ENCODE measurements at places on chromosomes 12 and 14.
A peak's percentile ranks its signal among the peaks of the same experiment; 100 is the strongest.

GRCh38 chr12:92458996-92459395, 243.8 kb upstream of the PLEKHG7 start:
- no peak overlapping the region for H3K27ac ChIP-seq
- H3K36me3 ChIP-seq: no peaks in the 10 kb centered on the region
- H3K4me3 ChIP-seq: no peak overlapping the region

- H3K27ac ChIP-seq: no peak overlapping the region
- no peaks in the 10 kb centered on the region for H3K4me1 ChIP-seq
- no peaks in the 10 kb centered on the region for H3K36me3 ChIP-seq
- H3K4me3 ChIP-seq: no peak overlapping the region
- no peak for DNase-seq
Measured at GRCh38 chr14:74941676-74942097, 13.7 kb downstream of the PGF start.

DNA sequence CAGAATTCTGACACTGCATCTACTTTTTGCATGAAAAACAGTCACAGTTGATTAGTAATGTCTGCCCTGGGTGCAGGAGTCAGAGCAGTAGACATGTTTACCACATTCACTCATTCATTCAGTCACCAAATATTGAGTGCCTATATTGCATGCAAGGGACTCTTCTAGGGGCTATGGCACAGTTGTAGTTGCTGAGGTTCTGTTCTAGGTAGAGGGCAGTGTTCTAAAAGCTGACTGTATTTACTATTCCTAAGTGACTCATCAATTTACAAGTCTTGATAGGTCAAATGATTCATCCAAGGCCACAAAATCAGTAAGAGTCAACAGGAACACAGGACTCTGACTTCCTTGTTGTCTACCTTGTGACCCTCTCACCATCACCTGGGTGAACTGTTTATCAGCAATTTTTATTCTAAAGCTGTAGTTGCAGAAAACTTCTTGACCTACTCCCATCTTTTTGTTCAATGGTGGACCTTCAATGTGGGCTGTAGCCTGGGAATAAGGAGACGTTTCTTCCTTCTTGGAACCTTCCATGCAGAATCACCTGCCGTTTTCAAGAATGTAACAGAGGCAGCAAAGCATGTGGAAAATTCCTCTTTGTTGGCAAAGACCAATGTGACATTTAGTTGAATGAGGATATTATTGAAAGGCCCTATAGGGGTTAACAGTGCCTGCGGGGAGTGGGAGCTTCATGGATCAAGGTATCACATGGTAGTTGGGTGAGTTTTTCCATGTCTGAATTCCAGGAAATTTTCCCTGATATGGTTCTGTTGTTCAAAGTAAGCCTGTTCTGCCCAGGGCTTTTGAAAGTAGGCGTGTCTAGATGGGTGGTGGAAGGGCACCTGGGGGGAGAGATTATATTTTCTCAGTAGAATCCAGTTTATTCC, 223.2 kb downstream of the KTN1 start:
- no peak overlapping the region for H3K4me3 ChIP-seq
- H3K36me3 ChIP-seq: no peaks in the 10 kb centered on the region
- no peak overlapping the region for H3K27ac ChIP-seq
- no peaks in the 10 kb centered on the region for H3K27me3 ChIP-seq
- peaks cover 23% of the 10 kb centered on the region for H3K4me1 ChIP-seq

DNA sequence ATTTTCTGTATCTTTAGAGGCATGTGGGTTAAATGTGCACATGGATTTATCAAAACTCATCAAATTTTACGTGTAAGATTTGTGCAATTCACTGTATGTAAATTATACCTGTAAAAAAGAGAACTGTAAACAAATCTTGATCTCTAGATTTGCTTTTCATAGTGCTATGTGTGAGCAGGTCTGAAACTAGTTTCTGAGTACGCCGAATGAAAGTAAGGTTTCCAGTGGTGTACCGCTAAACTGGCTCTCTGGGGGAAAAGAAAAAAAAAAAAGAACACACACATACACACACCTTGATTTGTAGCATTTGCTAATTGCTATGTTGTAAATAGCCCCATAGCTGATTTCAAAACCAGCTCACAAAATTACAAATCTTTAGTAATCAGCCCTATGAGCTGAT, 8.6 kb upstream of the SLC41A2 start:
- peaks cover 5% of the 10 kb centered on the region for H3K27me3 ChIP-seq
- no peaks in the 10 kb centered on the region for H3K4me1 ChIP-seq
- H3K4me3 ChIP-seq: no peak overlapping the region
- no peak for DNase-seq
- H3K27ac ChIP-seq: no peak overlapping the region
- no peaks in the 10 kb centered on the region for H3K36me3 ChIP-seq

DNA sequence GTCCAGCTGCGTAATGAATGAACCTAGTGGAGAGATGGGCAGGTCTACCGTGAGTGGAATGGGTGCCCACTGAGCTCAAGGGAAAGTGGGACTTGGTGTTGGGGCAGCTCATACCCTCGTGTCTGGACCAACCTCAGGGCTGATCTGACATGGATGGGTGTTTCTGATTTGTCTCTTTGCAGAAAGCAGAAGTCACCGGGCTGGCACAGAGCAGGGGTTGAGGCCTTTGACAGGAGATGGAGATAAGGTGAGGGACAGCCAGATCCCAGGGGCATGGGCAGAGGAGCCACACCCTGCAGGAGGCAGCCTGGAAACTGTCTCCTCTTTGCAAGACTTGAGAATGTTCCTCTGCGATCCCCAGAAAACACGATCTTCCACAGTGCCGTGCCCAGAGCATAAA, 20.9 kb upstream of the PPP1CC start:
- H3K36me3 ChIP-seq: no peaks in the 10 kb centered on the region
- H3K27ac ChIP-seq: no peak overlapping the region
- H3K4me1 ChIP-seq: no peaks in the 10 kb centered on the region

DNA sequence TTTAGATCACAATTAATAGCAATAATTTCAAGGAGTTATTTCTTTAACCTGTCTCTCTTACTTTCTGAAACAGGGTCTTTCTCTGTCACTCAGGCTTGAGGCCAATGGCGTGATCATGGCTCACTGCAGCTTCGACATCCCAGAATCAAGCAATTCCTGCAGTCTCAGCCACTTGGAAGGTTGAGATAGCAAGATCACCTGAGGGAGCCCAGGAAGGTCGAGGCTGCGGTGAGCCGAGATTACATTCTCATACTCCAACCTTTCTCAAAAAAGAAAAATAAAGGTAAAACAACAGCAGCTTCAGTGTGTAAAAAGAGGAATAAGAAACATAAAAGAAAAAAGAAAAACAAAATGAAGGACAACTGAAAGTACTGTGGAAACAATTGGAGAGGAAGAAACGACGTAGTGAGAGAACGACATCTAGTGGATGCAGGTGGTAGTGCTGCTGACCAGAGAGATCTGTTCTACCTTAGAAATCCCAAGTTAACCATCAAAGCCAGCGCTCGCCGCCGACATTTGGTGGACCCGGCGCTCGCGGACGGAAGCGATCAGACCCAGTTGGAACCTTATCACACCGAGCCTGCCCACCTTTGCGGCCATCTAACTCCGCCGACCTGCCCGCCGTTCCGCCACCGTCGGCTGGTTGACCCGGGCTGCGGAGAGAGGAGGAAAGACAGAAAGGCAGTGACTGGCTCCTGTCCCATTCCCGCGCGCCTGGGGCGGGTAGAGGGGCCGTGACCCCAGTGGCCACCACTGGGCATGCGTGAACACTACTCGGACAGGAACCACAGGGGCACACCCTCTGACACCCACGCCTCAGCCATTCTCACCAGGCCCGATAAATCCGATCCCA, 196.1 kb downstream of the ALG10 start:
- DNase-seq: peak; percentile 66
- H3K27ac ChIP-seq: no peak overlapping the region
- H3K4me3 ChIP-seq: no peak overlapping the region
- H3K27me3 ChIP-seq: no peaks in the 10 kb centered on the region

GRCh38 chr12:80056232-80056631, 43.1 kb upstream of the OTOGL start:
- no peak for DNase-seq
- H3K27ac ChIP-seq: no peak overlapping the region
- H3K36me3 ChIP-seq: no peaks in the 10 kb centered on the region
- no peak overlapping the region for H3K4me3 ChIP-seq

DNA sequence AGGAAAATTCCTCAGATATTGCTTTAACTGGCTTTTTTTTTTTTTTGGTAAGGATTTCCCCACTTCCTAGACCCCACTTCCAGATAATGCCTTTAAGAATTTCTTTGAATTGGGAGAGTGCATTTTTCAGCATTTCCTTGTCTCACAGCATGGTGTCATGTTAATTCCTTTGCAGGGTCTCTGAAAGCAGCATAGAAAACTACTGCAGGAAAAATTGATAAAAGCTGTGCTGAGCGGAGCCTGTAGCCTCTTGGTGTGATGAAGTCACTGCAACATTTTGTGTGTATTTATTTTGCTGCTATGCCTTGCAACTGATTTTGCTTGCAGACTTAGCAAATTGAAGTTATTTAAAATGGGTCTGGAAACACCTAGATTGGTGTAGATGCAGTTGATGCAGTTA, 2.7 kb downstream of the ANO4 start:
- H3K4me3 ChIP-seq: no peak overlapping the region
- H3K27me3 ChIP-seq: no peaks in the 10 kb centered on the region
- no peaks in the 10 kb centered on the region for H3K36me3 ChIP-seq

GRCh38 chr14:95875831-95876760, 536 bp upstream of the TUNAR start:
- no peaks in the 10 kb centered on the region for H3K4me1 ChIP-seq
- H3K27me3 ChIP-seq: no peaks in the 10 kb centered on the region
- DNase-seq: no peak
- H3K36me3 ChIP-seq: no peaks in the 10 kb centered on the region

DNA sequence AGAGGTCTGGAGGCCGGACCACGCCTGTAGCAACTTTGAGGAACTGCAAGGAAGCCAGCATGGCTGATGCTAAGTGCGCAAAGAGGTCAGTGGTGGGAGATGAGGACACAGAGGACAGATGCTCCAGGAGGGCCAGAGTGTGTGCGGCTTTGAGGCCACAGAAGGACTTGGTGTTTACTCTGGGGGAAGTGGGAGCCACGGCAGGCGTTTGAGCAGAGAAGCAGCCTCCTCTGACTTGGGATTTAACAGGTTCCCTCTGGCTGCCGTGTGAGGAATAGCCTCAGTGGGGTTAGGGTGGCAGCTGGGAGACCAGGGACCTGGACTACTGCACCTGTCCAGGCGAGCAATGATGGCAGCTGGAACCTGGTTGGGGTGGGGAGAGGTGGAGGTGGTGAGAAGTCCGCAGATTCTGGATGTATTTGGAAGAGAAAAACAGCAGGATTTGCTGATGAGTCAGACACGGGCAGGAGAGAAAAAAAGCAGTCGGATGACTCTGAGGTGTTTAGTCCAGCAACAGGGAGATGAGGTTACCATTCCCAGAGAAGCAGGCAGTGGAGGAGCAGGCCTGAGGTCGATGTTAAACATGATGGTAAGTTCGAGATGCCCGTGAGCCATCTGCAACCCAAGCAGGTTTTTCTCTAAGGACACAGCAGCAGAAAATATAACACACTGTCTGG, 143.5 kb downstream of the SCARB1 start:
- no peaks in the 10 kb centered on the region for H3K36me3 ChIP-seq
- H3K4me3 ChIP-seq: no peak overlapping the region
- DNase-seq: no peak

GRCh38 chr14:99287269-99287942, 15.4 kb upstream of the BCL11B start:
- no peak for DNase-seq
- H3K4me3 ChIP-seq: no peak overlapping the region

GRCh38 chr12:38222011-38222410, 94.6 kb upstream of the ALG10B start:
- H3K36me3 ChIP-seq: no peaks in the 10 kb centered on the region
- H3K27me3 ChIP-seq: no peaks in the 10 kb centered on the region
- no peak overlapping the region for H3K27ac ChIP-seq
- H3K4me1 ChIP-seq: no peaks in the 10 kb centered on the region

- no peaks in the 10 kb centered on the region for H3K27me3 ChIP-seq
- DNase-seq: no peak
- H3K4me1 ChIP-seq: no peaks in the 10 kb centered on the region
- H3K27ac ChIP-seq: no peak overlapping the region
Measured at GRCh38 chr14:99401621-99402284, 78.9 kb downstream of the SETD3 start.

DNA sequence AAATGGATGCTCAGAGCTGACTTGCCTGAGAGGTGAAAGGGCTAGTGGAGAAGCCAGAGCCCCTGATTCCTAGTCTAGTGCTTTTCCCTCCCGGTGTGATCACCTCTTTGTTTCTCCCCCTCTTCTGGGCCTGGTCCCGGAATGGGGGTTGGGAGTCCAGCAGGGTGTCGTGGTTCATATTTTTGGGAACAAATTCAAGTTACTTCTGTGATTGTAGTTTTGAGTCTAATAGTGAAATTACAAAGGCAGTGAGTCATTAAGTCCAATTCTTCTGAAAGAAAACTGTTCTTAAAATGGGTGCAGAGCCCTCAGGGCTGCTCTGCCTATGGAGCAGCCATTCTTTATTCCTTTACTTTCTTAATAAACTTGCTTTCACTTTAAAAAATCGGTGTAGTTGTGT, 7.6 kb downstream of the SUSD6 start:
- DNase-seq: no peak
- H3K27ac ChIP-seq: no peak overlapping the region

- no peaks in the 10 kb centered on the region for H3K4me1 ChIP-seq
- no peaks in the 10 kb centered on the region for H3K27me3 ChIP-seq
- H3K27ac ChIP-seq: no peak overlapping the region
- H3K36me3 ChIP-seq: no peaks in the 10 kb centered on the region
- no peak for DNase-seq
- H3K4me3 ChIP-seq: no peak overlapping the region
Measured at GRCh38 chr14:99361596-99362215, 89.7 kb upstream of the BCL11B start.

DNA sequence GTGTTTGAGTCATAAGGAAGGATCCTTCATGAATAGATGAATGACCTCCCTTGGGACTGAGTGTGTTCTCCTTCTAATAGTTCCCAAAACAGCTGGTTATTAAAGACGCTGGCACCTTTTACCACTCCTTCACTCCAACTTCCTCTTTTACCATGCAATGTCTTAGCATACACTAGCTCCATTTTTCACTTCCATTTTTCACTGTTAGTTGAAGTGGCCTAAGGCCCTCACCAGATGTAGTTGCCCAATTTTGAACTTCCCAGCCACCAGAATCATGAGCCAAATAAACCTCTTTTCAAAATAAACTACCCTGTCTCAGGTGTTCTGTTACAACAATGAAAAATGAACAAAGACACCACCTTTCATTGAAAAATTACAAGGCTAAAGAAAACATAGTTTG, 64.7 kb downstream of the GPR65 start:
- H3K27ac ChIP-seq: no peak overlapping the region
- H3K36me3 ChIP-seq: no peaks in the 10 kb centered on the region
- no peak overlapping the region for H3K4me3 ChIP-seq
- H3K27me3 ChIP-seq: no peaks in the 10 kb centered on the region
- no peak for DNase-seq
- H3K4me1 ChIP-seq: no peaks in the 10 kb centered on the region

Data from DND-41 (cell line).